ENCODE measurements at places on chromosomes 6 and 20. TPM values are rescaled to one million over a fixed set of nuclear protein-coding genes. Genes with fewer than 3 reads are reported as not detected.

The C6orf58 gene
- total RNA-seq: 0.44 TPM

GRCh38 chr6:53922539-53922981 is 127.8 kb downstream of the LRRC1 start:
- no peak for DNase-seq

DNA sequence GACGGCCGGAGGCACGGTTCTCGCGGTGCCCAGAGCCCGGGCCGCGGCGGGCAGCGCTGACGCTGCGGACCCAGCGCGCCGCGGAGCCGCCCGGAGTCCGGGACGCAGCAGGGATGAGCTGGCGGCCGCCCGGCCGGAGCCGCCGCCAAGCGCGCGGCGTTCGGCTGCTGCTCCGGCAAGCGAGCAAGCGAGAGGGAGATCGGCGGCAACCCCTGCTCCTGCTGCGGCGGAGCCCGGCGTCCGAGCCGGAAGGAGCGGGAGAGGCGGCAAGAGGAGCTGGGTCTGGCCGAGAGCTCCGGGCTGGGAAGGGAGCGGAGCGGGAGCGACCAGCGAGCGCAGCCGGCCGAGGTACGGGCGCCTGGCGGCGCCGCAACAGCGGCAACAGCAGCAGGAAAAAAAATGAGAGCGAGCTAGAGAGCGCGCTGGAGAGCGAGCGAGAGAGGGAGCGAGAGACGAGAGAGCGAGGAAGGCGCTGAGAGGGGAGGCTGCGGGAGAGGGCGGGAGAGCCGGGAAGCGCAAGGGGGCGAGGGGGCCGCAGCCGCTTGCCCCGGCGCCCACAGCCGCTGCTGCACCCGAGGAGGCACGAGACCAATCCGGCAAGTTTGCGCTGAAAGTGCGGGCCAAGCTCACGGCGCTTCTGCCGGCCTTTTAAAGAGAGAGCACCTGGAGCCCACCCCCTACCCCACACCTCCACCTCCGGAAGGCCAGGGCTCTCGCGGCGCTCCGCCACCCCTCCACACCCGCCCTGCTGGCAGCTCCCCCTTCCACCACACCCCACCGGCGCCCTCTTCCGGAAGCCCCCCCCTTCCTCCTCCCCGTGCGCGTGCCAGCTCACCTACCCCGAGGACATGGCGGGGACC is 496 bp downstream of the GRM4 start:
- DNase-seq: no peak

- peak; percentile 79 for DNase-seq
These were observed 5.6 kb downstream of the PLAGL2 start for GRCh38 chr20:32201977-32202363.

- no peak for DNase-seq
These were observed 7.1 kb downstream of the IP6K3 start for GRCh38 chr6:33739571-33739970.

Measured in breast epithelium (tissue), 4 donors.